ENCODE measurements at places on chromosomes 2 and 18. TPM values are rescaled to one million over a fixed set of nuclear protein-coding genes. Genes with fewer than 3 reads are reported as not detected.
A peak's percentile ranks its signal among the peaks of the same experiment; 100 is the strongest.

Gene TUBA4A
- total RNA-seq = 45.4 TPM

Gene ABCG8
- not detected for total RNA-seq

Gene IL1RL2
- 0.58 TPM for total RNA-seq

Gene RNMT
- 30.9 TPM for total RNA-seq

Gene RRM2
- total RNA-seq = 2.3 TPM

Gene HK2
- total RNA-seq = 77.1 TPM

Gene MGAT4A
- 85.8 TPM for total RNA-seq

Gene MCM6
- 8.2 TPM for total RNA-seq

Gene SCG2
- 0.61 TPM for total RNA-seq

DNA sequence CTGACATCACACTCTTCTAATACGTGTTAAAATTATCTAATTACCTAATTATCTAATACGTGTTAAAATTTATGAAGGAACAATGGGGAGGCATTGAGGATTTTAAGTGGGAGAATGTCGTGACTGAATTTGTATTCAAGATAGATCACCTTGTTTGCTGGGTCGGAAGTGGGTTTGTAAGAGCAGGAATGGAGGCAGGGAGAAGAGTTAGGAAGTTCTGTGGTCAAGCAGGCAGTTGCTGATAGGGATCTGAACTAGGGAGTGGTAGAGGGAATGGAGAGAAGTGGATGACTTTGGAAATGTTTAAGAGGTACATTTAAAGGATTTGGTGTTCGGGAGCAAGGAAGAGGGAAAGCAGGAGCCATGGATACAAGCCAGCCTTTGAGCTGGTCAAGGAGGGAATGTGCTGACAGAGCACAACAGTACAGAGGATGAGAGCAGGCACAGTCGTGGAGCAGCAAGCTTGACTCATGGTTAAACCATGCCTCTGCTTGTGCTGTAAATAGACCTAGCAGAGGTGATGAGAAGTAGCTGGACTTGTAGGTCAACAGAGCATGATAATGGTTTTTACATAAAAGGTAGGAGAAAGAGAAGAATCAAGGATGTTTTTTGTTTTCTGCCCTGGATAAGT lies 16.2 kb downstream of the IL18RAP start:
- no peak overlapping the region for H3K4me3 ChIP-seq
- no peaks in the 10 kb centered on the region for H3K27me3 ChIP-seq
- no peaks in the 10 kb centered on the region for H3K36me3 ChIP-seq
- no peak for DNase-seq
- no peaks in the 10 kb centered on the region for H3K4me1 ChIP-seq
- no peak overlapping the region for H3K27ac ChIP-seq

DNA sequence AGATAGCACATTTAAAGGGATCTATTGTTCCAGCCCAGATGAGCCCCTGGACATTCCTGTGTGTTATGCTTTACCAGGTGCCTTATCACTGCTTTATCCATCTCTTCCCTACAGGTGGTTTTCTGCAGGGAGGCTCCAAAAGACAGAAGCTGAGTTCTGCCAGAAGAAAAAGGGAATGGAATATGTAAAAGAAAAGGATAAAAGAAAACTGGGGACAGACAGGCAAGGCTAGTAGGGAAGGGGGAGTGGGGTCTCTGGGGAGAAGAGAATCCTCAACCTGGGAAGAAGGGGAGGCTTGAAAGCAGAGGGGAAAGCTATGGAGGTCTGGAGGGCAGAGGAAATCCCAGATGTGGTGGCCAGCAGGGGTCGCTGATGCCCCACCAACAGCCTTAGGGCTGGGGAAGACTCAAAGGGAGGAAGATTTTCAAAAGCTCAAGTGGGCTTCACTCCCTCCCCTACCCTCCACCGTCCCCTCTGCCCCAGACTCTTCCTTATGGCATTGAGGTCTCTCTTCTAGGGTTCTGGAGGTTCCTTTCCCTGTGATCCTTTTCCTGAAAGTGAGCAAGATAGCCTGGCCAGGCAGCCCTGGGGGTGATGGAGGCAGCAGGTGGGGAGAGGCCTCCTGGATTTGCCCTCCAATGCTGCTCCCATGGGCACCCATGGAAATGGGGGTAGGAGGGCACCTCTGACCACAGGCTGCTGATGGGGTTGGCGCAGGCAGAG lies 178.1 kb upstream of the PKDCC start:
- H3K27ac ChIP-seq = no peak overlapping the region
- H3K4me3 ChIP-seq = no peak overlapping the region
- H3K36me3 ChIP-seq = no peaks in the 10 kb centered on the region

- no peak overlapping the region for H3K4me3 ChIP-seq
- H3K27ac ChIP-seq = no peak overlapping the region
- peak; percentile 79 for DNase-seq
- no peaks in the 10 kb centered on the region for H3K4me1 ChIP-seq
- H3K36me3 ChIP-seq = no peaks in the 10 kb centered on the region
- peaks cover 3% of the 10 kb centered on the region for H3K27me3 ChIP-seq
These were observed 261.0 kb downstream of the NYAP2 start for GRCh38 chr2:225660262-225661131.

DNA sequence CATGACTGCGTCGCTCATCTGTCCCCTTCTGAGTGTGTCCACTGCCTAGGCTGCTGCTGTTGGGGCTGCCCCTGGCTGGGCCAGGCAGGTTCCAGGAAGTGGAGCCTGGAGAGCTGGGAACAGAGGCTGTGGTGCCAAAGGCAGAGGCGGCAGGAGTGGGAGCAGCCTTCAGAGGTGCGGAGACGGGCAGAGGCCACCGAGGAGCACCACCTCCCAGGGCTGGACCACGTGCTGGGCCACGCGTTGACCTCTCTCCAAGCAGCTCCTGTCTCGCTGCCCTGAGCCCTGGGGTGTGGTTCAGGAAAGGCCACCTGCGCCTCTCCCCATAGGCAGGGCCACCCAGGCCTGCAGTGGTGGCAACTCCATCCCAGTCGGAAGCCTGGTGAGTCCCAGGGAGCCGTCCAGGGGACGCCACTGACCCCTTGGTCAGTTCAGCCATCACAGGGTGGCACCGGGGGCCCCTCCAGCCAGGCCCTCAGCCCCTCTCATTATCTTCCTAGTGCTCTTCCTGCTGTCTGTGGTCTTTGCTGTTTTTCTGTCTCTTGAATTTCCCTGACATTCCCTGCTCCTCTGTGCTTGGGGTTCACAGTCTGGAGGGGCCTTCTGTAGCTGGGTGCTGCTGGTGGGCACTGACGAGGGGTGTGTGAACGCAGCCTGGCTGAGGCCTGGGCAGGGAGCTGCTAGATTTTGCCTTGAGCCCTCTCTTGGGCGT lies 122.8 kb upstream of the HS6ST1 start:
- no peak for DNase-seq
- H3K4me3 ChIP-seq = no peak overlapping the region
- no peaks in the 10 kb centered on the region for H3K36me3 ChIP-seq
- no peaks in the 10 kb centered on the region for H3K27me3 ChIP-seq
- H3K27ac ChIP-seq = no peak overlapping the region

DNA sequence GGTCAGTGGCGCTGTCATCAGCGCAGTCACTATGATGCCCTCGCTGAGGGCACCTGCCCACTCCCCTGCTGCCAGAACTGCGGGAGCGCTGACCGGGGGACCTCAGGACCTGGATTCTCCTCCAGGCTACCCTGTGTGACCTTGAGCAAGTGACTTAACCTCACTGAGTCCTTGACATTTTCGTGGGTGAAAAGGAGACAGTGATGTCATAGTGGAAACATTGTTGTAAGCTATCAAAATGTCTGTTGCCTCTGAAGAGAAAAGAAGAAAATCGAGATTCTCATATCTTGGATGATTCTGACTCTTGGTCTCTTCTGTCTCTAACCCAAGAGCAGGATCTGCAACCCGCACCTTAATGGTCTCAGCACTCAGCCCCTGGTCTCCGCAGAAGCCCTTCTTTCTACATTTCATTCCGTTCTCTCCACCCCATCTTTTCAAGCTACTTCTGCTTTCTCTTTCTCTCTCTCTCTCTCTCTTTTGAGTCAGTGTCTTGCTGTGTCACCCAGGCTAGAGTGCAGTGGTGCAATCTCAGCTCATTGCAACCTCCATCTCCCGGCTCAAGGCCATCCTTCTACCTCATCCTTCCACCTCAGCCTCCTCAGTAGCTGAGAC lies 978 bp upstream of the TUBA4A start:
- peak overlapping the region; percentile 81 for H3K27ac ChIP-seq
- no peaks in the 10 kb centered on the region for H3K36me3 ChIP-seq
- H3K4me1 ChIP-seq = peaks cover 28% of the 10 kb centered on the region
- no peak for DNase-seq
- peak overlapping the region; percentile 77 for H3K4me3 ChIP-seq
- H3K27me3 ChIP-seq = no peaks in the 10 kb centered on the region

DNA sequence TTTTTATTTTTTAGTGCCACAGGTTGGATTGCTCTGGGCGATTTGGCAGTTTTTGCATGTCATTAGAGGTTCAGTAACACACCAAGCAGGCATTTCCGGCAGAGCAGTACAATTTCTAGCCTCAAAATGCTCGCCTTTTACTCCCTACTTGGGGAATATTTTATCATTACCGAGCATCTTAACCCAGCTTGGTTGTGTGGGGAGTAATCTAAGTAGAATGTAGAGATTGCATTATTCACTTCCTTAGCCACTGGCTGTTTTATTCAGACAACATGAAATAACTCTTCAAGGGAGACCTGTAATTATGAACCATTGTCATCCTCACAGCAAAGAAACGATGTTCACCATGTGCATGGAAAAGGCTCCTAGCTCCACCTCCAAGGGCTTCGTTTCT lies 13.1 kb downstream of the GRP start:
- no peaks in the 10 kb centered on the region for H3K27me3 ChIP-seq
- DNase-seq = no peak
- no peaks in the 10 kb centered on the region for H3K4me1 ChIP-seq

- no peaks in the 10 kb centered on the region for H3K27me3 ChIP-seq
- DNase-seq = no peak
- H3K27ac ChIP-seq = no peak overlapping the region
- H3K36me3 ChIP-seq = no peaks in the 10 kb centered on the region
- peaks cover 11% of the 10 kb centered on the region for H3K4me1 ChIP-seq
These were observed 22.9 kb downstream of the MAPRE2 start for GRCh38 chr18:35063875-35064690.

GRCh38 chr18:79384151-79384807 lies 11.5 kb upstream of the NFATC1 start:
- DNase-seq = no peak
- no peak overlapping the region for H3K27ac ChIP-seq
- H3K36me3 ChIP-seq = no peaks in the 10 kb centered on the region
- peaks cover 34% of the 10 kb centered on the region for H3K27me3 ChIP-seq
- no peak overlapping the region for H3K4me3 ChIP-seq

- H3K27me3 ChIP-seq = no peaks in the 10 kb centered on the region
- no peak overlapping the region for H3K27ac ChIP-seq
- H3K4me3 ChIP-seq = peak overlapping the region; percentile 27
- peaks cover 6% of the 10 kb centered on the region for H3K4me1 ChIP-seq
These were observed 63.9 kb upstream of the ASAP2 start for GRCh38 chr2:9142551-9143263.

DNA sequence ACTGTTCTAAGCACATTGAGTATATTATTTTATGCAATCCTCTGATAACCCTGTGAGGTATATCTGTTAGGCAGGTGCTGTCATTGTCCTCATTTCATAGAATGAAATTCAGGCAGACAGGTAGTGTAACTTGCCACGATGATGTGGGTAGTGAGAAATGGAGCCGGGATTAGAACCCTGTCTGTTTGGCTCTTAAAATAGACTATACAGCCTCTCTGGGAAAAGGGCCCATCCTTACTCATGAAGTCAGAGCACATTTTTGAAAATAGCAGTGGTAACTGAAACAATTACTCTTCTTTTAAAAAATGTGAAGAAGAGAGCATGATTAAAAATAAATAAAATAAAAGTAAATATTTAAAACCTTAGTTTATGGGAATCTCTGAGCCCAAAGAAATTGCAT lies 23.0 kb downstream of the FAM171B start:
- no peaks in the 10 kb centered on the region for H3K4me1 ChIP-seq
- no peak overlapping the region for H3K4me3 ChIP-seq
- no peaks in the 10 kb centered on the region for H3K27me3 ChIP-seq
- no peak for DNase-seq

GRCh38 chr2:235935773-235936172 lies 232.4 kb downstream of the GBX2 start:
- no peaks in the 10 kb centered on the region for H3K27me3 ChIP-seq
- no peak overlapping the region for H3K27ac ChIP-seq
- no peak overlapping the region for H3K4me3 ChIP-seq
- no peak for DNase-seq
- H3K4me1 ChIP-seq = no peaks in the 10 kb centered on the region
- H3K36me3 ChIP-seq = peaks cover 13% of the 10 kb centered on the region

GRCh38 chr2:2325516-2325915 lies 5.6 kb downstream of the MYT1L start:
- no peak for DNase-seq
- no peaks in the 10 kb centered on the region for H3K4me1 ChIP-seq
- no peaks in the 10 kb centered on the region for H3K27me3 ChIP-seq
- no peaks in the 10 kb centered on the region for H3K36me3 ChIP-seq
- no peak overlapping the region for H3K27ac ChIP-seq

DNA sequence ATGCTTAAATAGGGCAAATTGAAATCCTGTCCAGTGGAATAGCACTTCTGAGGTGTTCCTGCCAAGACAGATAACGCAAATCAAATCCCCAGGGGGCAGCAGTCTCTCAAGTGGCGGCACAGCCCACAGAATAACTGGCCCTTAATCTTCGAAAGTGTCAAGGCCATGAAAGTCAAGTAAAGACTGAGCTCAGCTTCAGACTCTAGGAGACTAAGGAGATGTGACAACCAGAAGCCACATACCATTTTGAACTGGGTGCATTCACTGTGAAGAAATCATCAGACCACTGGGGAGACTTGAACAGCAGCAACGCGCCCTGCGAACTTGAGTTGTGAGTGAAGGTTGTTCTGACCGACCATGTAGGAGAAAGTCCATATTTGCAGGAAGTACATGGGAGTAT lies 66.0 kb upstream of the ASAP2 start:
- peaks cover 6% of the 10 kb centered on the region for H3K4me1 ChIP-seq
- no peak overlapping the region for H3K4me3 ChIP-seq
- H3K36me3 ChIP-seq = no peaks in the 10 kb centered on the region
- H3K27ac ChIP-seq = no peak overlapping the region
- no peaks in the 10 kb centered on the region for H3K27me3 ChIP-seq
- DNase-seq = no peak

GRCh38 chr2:11598228-11598731 lies 64.4 kb downstream of the GREB1 start:
- no peak overlapping the region for H3K4me3 ChIP-seq
- no peaks in the 10 kb centered on the region for H3K36me3 ChIP-seq
- H3K27me3 ChIP-seq = no peaks in the 10 kb centered on the region
- no peaks in the 10 kb centered on the region for H3K4me1 ChIP-seq
- no peak for DNase-seq

GRCh38 chr2:41872646-41873045 lies 175.2 kb upstream of the PKDCC start:
- H3K4me3 ChIP-seq = no peak overlapping the region
- no peak for DNase-seq
- H3K27me3 ChIP-seq = no peaks in the 10 kb centered on the region

- no peak overlapping the region for H3K4me3 ChIP-seq
- H3K4me1 ChIP-seq = no peaks in the 10 kb centered on the region
- no peaks in the 10 kb centered on the region for H3K27me3 ChIP-seq
- no peak for DNase-seq
These were observed 44.1 kb upstream of the CYRIA start for GRCh38 chr2:16709769-16710168.

Measured in upper lobe of right lung (tissue), 1 donor.